ENCODE measurements at places on chromosomes 12 and 14.

DNA sequence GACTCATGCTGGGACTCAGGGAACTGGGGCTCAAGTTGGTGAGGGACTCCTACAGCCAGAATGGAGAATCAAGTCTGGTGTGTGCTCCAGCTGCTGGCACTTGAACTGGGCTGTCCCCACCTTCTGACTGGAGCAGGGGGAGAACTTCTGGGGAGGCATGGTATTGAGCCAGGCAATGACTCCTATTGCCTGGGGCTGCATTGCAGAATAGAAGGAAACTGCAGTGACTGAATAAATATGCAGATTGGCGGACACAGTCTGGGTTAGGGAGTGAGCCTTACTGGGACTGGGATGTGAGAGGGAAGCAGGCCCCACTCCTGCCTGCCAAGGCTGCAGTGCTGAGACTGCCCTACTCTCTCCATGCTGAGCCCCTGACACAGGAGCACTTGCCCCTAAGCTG, 8.8 kb upstream of the ZNF268 start:
- DNase-seq, result no peak

DNA sequence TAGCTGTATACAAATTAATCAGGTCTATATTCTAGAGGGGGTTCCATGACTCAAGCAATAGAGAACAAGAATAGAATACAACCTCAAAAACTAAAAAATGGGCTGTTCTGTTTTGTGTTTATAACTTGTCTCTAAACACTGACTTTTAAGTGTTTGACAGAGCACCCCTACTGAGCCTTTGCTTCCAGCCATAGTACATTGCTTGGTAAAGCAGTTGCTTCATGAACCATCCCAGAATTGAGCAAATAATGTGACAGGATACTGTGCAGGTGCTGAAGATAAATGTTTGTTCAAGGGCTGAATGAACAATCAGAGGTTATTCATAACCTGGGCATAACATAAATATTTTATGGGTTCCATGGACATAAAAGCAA, 11.5 kb downstream of the SPTSSA start:
- no peak for DNase-seq

DNA sequence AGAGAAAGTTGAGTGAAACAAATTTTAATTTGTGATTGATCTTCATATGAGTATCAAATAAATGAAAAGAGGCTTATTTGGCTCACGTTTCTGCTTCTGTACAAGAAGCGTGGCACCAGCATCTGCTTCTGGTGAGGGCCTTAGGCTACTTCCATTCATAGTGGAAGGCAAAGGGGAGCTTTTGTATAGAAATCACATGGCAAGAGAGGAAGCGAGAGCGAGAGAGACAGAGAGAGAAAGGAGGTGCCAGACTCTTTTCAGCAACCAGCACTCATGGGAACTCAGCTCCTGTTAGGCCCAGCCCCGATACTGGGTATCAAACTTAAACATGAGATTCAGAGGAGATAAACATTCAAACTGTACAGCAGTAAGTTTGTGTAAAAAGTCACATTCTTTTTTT, 121.4 kb downstream of the SYNE2 start:
- DNase-seq, result no peak

GRCh38 chr12:26471560-26471959, 276.2 kb downstream of the SSPN start:
- DNase-seq, result no peak

GRCh38 chr12:113974006-113974405, 7.9 kb upstream of the RBM19 start:
- no peak for DNase-seq
